ENCODE measurements at places on chromosomes 7 and 10.

DNA sequence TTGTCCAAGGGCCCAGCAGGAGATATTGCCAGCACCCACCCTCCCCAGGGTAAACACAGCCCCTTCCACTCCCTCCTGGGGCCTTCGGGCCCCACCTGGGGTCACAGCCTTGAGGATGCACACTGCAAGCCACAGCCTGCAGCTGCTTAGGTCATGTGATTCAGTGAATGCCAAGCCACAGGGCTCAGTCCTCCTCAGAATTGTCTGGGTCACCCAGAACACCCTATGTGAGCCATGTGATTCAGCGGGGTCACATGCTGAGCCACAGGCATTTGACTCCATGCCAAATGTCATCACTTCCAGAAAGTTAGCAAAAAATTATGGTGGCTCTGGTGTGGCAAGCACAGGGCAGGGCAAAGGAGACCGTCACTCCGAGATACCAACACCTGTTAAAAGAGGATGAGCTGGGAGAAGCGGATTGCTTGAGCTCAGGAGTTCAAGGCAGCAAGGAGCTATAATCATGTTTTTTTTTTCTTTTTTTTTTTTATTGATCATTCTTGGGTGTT, 17.2 kb upstream of the PSAP start:
- peak; percentile 49 for DNase-seq

GRCh38 chr10:124180947-124181549, 87.7 kb upstream of the CHST15 start:
- peak; percentile 19 for DNase-seq

- DNase-seq = no peak
Measured at GRCh38 chr7:68238204-68238805, 1241.7 kb downstream of the TYW1 start.

- no peak for DNase-seq
Measured at GRCh38 chr10:91597197-91597881, 35.5 kb downstream of the PPP1R3C start.
